H1 (cell line): ENCODE measurements at places on chromosomes 11 and 22. TPM values are rescaled to one million over a fixed set of nuclear protein-coding genes. Genes with fewer than 3 reads are reported as not detected.

The RAC2 gene
- 2.1 and 2.3 TPM in 2 replicates for total RNA-seq

The ACP2 gene
- 17.8 and 18.9 TPM in 2 replicates for total RNA-seq

DNA sequence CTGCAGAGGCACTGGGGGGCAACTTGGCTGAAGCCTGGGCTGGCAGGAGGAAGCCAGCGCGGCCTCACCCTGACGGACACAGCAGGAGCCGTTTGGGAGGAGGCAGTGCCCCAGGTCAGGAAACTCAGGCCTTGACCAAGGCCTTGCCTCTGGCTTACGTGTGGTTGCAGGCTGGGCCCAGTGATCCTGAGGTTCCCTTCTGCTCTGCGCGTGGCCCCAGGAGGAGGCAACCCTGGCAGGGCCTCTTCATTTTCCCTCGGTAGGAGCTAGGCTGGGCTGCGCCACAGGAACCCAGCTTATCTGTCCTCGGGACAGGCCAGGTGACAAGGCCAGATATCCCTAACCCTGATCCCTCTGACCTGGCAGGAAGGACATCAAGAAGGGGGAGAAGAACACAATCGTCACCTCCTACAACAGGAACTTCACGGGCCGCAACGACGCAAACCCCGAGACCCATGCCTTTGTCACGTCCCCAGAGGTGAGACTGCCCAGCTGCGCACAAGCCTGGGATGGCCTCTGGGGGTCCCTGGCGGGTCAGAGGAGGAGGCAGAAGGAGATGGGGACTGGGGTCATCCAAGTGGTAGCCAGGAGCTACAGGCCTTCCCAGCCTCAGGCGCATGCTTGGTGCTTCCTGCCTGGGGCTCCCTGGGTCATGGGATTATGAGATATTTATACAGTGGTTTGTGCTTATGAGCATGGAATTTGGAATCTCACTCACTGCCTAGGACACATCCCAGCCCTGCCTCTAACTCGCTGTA lies 20.6 kb downstream of the POLR3H start:
- no peaks in the 10 kb centered on the region for H3K4me1 ChIP-seq
- H3K27ac ChIP-seq, result no peak overlapping the region
- H3K4me3 ChIP-seq, result no peak overlapping the region
- peaks cover 11% of the 10 kb centered on the region for H3K36me3 ChIP-seq
- no peak for DNase-seq

DNA sequence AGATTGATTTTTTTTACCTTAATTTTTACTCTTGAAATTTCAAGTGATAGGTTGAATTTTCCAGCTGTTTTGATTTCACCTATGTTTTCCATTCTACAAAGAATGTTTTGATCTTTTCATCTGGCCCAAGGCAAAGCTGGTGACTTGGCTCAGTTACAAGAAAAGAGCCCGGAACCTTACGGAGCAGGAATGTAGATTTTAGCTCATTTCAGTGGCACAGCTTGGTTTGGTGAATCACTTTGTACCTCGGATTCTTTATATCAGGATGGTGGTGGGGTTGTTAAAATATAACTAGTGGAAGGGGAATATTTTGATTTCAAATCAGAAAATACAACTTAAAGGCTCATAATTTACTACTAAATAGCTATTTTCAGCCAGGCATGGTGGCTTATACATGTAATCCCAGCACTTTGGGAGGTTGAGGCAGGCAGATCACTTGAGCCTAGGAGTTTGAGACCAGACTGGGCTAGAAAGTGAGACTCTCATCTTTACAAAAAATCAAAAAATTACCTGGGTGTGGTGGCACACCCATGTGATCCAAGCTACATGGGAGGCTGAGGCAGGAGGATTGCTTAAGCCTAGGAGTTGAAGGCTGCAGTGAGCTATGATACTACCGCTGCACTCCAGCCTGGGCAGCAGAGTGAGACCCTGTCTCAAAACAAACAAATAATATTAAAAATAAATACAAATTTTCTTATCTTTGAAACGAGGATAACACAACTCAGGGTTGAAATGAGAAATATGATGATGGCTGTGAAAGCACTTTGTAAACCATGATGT lies 9.4 kb upstream of the GRIK4 start:
- peaks cover 19% of the 10 kb centered on the region for H3K4me1 ChIP-seq
- H3K27me3 ChIP-seq, result no peaks in the 10 kb centered on the region
- H3K4me3 ChIP-seq, result no peak overlapping the region
- no peak for DNase-seq
- no peak overlapping the region for H3K27ac ChIP-seq

DNA sequence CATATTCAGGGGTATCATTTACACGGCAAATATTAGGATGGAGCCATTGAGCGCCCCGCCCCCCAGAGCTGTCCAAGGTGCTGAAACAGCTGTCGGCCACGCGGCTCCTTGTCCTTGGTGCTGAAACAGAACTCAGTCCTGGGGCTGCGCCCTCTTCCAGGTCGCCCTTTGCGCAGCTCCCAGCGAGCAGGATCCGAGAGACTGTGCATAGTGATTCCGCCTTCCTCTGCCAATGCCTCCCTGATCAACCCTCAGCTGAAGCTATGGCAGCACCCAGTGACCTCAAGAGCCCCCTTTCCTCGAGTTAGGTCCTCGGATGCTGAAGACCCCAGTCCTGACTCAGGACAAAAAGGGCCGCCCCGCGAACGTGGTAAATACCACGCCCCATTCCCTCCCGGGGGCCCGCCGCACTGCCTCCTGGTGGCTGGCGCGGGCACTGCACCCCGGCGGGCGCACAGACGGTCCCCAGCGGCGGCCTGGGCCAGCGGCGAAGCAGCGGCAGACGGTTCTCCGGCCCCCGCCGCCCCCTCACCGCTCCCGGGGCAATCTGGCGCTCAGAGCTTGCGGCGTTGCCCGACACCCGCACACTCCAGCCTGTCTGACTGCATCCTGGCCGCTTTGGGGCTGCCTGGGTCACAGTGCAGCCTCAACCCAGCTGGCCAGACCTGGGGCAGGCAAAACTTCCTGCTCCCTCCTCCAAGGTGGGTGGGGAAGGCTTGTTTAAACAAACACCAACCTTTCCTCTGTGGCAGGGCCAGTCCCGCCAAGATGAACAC lies 13.4 kb downstream of the SYT7 start:
- peak; percentile 98 for DNase-seq
- no peaks in the 10 kb centered on the region for H3K4me1 ChIP-seq
- H3K36me3 ChIP-seq, result no peaks in the 10 kb centered on the region
- peaks cover 9% of the 10 kb centered on the region; the same call in 1 of the 2 replicates for H3K27me3 ChIP-seq
- no peak overlapping the region for H3K27ac ChIP-seq
- H3K4me3 ChIP-seq, result peak overlapping the region; percentile 42

DNA sequence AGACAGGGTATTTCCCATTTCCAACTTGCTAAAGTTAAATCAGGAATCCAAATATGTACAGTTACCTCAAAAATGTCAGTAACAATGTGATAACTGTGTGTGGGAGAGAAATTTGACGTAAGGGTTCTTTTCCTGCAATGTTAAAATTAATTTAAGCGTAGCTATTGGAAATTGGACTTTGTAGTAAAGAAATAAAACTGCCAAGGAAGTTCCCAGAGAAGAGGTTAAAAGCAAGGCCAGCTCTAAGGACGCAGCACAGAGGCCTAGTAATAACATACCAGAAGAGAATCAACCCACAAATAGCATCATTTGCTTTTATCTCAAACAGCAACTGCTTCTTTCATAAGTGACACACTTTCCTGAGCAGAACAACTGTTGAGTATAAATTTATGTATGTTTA lies 36.8 kb upstream of the GRIA4 start:
- no peaks in the 10 kb centered on the region for H3K36me3 ChIP-seq
- no peaks in the 10 kb centered on the region for H3K4me1 ChIP-seq
- no peak for DNase-seq
- no peak overlapping the region for H3K27ac ChIP-seq
